ENCODE measurements at places on chromosomes 4 and X.

DNA sequence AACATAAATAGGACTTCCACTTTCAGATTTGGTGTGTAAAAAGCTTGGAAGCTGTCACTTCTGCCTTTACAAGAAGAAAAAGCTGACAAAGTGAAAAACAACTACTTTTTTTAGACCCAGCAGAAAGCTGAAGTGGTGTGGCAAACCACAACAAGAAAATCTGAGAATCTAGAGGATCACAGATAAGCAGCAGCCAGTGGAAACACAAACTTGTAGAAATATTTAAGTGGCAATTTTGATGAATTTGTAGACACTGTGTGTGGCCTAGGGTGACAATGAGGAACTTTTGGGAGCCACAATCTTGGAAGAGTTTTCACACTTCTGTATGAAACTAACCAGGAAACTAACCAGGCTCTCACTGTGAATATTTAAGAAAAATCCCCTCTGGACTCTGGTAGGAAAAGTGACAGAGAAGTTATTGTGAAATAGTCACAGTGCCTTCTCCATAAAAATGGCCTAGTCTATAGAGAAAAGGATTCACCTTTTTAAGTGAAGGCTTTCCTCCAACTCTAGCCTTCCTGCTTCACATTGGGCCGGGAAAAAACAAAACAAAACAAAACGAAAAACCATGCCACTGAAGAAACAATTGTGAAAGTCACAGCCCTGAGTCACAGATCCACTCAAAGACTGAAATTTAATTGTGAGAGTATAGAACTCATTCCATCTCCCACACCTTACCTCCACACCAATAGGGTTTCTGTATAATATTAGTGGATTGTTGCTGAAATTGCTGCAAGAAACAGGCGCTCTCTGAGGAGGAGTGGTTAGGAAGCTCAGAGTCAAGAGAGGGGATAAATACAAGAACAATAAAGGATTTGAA lies 26.7 kb upstream of the GUCY1A1 start:
- DNase-seq: no peak

DNA sequence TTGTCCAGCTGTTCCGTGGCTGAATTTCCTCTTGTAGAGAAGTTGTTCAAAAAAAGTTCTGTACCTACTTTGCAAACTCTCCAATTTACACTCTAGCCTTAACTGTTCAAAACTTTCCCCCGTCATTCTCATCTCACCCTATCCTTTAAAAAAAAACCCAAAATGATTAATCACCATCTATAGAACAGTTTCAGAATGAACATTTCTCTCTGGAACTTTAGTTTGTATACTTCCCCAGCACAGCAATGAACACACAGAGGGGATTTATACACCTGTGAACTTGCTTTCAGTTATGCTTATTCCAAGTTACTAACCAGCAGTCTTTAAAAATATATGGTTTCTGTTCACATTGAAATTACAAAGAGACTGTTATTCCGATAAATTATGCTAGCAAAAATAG lies 1.2 kb downstream of the GEMIN8 start:
- DNase-seq: no peak

DNA sequence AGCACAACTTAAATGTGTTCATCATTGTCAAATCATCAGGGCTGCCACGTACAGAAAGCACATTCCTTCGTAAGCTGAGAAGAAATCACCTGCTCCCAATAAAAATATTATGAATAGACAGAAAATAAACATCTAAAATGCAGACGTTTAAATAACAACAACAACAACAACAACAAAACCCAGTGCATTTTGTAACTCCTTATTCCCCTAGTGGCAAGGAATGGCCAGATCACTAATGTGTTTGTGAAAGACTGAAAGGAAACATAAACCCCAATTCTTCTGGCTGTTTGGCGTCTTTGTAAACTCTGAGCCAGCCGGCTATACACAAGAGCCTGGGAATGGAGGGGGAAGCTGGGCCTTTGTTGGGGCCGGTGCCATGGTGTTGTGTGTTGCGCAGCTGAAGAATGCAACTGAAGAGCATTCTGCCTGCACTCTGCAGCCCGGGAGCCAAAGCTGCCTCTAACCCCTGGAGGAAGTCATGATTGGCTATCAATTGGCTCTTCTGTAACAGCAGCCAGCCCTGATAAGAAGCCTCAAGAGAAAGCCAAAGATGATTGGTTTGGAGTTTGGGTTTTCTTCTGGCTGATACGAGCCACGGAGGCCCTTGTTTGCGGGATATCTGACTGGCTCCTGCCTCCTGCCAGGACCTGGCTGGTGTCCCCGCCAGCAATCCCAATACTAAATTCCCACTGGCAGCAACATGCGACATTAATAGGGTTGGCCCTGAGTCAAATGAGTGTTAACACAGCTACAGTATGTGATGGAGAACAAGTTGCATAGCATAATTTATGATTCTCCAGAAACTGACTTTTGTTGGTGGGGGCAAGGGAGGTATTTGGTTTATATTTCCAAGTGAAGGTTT lies 89.7 kb upstream of the TFDP3 start:
- DNase-seq: no peak

DNA sequence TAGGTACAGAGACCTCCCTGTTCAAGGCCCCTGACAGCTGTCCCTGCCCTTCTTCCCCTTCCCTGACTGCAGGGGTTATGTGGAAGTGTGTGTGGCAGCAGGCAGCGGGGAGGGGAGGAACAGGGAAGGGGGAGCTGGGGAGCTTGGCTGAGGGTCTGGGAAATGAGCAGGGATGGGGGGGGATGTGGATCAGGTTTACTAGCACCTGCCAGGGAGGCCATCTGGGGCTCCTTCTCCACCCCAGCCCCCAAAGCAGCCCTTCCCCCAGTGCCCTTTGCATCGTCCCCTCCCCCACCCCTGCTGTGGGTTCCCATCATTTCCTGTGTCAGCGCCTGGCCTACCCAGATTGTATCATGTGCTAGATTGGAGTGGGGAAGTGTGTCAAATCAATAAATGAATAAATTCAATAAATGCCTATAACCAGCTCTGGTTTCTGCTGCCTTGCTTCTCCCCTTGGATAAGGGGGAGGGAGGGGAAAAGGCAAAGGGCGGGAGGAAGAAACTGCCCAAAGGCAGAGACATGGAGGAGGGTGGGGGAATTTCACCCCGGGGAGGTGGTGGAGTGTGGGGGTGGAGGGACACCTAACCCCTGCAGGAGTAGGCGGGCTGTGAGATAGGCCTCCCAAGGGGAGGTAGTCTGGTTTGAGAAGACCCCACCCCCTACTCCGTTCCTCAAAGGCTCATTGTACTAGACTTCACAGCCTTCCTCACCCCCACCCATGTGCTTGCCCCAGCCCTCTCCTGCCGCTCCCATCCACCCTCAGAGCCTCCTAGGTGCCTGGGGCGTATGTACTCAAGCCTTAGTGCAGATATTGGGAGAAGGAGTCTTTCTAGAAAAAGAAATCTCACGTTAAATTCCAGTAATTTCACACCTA lies 3.2 kb downstream of the CXorf65 start:
- no peak for DNase-seq

DNA sequence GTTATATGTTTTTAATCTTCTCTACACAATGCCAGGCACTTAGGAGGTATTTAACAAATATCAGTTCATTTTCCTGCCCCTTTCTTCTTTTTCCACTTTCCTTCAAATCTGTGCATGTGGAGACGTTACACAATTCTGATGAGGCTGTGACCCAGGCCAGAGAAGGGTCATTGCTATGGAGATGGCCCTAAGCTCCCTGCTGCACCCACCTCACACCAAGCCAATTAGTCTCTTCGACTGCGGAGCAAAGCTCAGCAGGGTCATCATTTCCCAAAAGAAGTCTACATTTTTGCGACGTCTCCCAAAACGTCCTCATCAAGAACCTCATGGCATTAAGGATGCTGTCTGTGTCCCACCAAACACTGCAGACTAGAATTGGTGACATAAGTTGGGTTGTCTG lies 28.9 kb upstream of the VEGFD start:
- DNase-seq: no peak

- DNase-seq: no peak
Observed at GRCh38 chrX:103338663-103339062, 8.6 kb downstream of the TCEAL7 start.

- no peak for DNase-seq
Observed at GRCh38 chrX:8084006-8084405, 87.1 kb downstream of the VCX2 start.

DNA sequence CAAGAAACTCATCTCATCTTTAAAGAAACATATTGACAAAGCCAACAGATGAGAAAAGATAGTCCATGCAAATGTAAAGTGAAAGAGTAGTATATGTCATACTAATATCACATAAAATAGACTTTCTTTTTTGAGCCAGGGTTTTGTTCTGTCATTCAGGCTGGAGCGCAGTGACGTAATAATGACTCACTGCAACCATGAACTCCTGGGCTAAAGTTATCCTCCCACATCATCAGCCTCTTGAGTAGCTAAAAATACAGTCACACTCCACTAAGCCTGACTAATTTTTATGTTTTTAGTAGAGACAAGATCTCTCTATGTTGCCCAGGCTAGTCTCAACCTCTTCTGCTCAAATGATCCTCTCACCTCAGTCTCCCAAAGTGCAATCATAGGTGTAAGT lies 51.8 kb upstream of the TRAM1L1 start:
- no peak for DNase-seq

- no peak for DNase-seq
Observed at GRCh38 chr4:37721995-37722638, 35.9 kb upstream of the RELL1 start.

- DNase-seq: no peak
Observed at GRCh38 chr4:36841583-36842326, 402.8 kb upstream of the NWD2 start.

- DNase-seq: no peak
Observed at GRCh38 chrX:10052906-10053625, 85.9 kb downstream of the CLDN34 start.

GRCh38 chr4:10671799-10672198 lies 12.8 kb downstream of the CLNK start:
- no peak for DNase-seq

GRCh38 chrX:11380187-11380844 lies 87.1 kb downstream of the AMELX start:
- DNase-seq: no peak

GRCh38 chrX:49878128-49878833 lies 1.0 kb upstream of the USP27X start:
- no peak for DNase-seq

Data from omental fat pad (tissue), 4 donors.